Cerebellar nuclear complex (tissue), 1 donor: ENCODE measurements at places on chromosomes 7 and 10.

DNA sequence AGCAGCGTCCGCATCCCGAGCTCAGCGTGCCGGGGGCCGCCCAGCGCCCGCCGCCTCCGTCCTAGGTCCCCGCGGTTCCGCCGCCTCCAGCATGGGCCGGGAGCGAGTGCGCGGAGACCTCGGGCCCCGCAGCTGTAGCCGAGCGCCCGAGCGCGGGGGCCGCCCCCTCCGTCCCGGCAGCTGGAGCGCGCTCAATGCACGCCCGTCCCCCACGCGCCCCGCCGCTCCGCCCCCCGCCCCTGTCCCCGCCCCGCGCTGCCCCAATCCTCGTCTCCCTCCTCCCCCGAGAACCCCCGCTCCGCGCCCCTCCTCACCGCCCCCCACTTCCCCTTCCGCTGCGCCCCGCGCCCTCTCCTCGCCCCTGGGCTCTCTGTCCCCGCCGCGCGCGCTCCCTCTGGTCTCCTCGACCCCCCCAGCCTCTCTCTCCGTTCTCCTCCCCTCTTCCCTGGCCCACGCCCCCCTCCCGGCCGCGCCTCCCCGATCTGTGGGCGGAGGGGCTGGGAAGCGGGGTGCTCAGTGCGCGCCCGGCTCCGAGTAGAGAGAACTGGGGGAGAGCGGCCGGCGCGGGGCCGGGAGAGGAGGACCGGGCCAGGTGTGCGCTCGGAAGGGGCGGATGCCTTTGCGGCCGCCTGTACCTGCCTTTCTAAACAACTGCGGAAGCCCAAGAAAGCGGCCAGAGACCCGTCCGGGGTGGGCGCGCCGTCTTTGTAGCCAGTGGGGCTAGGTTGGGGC, at the start of gene VIPR2:
VIPR2 (minus strand) TSS at position 110 of the 732 bp plus-strand sequence; CDS start at position 14, 96 bp downstream.
- no peak for DNase-seq

DNA sequence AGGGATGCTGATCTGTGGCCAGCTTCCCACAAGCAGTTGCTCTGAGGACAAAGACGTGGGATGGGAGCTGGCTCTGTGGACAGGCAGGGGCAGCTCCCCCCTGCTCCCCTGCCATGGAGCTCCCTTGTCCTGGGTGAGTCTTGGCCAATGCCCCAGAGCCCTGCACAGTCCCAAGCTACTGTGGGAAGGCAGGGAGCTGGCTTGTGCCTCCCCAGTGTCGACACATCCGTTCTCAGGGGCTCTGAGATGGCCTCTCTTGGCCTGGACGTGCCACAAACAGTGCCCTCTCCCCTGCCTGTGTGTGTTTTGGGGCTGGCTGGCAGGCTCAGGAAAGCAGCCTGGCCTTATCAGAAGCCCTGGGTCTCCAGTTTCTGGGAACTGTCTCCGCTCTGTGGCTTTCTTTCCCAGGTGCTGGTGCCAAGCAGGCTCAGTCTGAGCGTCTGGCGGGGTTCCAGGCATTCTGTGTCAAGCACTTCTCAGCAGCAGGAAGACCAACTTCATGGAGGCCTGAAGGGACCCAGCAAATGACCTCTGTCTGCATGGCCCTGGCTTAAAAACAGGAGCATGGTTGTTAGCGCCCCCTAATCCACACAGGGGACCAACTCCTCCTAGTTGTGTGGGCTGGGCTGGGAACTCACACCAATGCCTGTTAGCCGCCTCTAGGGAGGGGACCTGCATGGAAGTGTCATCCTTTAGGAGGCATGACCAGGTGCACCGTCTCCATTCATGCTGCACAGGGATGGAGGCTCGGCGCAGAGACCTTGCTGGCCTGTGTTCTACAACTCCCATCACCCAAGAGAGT, 375.2 kb downstream of the RPS24 start:
- no peak for DNase-seq

DNA sequence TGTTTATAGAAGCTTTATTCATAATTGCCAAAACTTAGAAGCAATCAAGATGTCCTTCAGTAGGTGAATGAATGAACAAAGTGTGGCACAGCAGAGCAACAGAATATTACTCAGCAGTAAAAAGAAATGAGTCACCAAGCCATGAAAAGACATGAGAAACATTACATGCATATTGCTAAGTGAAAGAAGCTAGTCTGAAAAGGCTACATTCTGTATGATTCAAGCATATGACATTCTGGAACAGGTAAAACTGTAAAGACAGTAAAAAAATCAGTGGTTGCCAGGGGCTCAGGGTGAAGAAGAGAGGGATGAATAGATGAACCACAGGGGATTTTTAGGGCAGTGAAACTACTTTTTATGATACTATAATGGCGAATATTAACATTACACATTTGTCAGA, 80.9 kb upstream of the APBB1IP start:
- no peak for DNase-seq

DNA sequence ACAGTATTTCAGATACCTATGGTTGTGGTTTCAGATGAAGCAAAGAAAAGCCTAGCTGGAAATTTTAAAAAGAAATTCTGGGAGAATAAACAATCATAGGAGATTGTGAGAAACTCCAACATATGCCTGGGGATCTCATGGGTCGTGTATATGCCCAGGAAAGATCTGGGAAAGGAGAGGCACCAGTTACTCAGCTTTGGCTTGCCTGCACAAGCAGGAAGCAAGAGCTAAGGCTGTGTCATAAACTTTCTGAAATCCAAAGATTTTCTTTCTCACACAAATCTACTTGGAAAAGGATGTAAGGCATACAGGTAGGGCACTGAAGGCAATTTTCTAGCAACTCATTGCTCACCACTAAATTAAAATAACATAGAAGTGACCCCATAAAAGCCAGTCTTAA, 373.6 kb downstream of the CDC14C start:
- DNase-seq: no peak

DNA sequence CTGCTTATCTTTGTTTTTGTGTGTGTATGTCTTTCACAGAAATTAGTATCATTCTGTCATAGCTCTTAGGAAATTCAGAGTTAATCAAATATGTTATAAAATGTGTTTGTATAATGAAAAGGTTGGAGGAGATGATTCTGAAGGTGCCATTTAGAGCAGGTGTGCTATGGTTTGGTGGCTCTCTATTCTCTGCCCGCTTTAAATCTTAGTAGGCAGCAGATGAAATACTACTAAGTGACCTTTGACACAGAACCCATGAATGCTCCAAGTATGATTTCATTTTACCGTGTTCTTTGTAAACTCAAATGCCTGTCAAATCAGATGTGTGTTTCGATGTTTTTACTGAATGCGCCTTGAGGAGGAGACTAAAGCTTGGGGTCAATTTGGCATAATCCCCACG, 24.5 kb downstream of the ZEB1 start:
- DNase-seq: no peak

- no peak for DNase-seq
These were observed 66.4 kb downstream of the ASAH2B start for GRCh38 chr10:50805981-50806622.

- DNase-seq: no peak
These were observed 500.9 kb upstream of the ZMIZ1 start for GRCh38 chr10:78567680-78568455.

DNA sequence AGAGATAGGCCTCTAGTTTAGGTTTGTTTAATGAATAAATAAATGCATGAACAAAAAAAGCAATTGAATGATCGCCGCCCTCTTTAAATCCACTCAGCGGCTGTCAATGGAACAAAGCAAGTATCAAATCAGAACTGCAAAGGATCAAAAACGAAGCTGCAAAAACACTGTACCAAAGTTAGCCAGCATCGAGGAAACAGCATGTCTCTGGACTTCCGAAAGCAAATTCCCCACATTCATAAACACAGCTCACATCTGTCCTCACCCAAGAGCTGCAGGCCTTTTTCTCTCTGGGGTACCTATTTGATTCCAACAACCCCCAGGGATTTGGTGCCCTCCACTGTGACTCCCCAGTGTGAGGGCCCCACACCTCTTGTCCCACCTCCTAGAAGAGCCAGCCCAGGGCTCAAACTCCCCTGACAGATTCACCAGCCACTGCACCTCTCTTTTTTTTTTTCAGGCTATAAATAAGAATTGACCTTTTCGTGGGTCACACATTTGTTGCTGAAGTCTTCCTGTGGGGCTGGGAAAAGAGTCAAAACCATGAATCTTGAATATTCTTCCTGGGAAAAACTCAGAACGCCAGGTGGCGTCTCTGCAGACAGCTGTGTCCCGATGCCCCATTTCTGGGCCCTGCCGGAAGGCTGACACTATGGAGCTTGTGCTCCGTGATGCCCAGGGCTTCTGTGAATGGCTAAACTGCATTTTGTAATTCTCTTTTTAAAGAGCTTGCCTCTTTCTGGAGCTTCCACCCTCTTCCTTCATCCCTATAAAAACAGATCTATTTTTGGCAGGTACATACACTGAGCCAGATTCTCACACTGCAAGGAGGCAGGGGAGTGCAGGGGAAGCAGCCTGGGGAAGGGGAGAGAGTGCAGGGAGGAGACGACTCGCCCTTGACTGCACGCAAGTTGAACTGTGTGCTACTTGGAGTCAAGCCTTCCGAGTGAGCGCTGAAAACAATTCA, 51.7 kb downstream of the HSPA12A start:
- no peak for DNase-seq

DNA sequence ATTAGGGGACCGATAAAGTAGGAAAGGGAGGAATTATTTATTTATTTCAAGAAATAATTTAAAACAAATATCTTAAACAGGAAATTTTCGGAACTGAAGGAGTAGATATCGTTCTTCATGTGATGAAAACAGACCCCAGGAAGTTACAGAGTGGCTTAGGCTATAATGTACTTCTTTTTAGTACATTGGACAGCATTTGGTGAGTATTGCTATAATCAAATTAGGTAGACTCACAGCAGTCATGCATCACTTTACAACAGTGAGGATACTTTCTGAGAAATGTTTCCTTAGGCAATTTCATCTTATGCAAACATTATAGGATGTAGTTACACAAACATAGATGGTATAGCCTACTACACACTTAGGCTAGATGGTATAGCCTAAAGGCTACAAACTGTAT, 33.0 kb downstream of the FAM237B start:
- DNase-seq: no peak

DNA sequence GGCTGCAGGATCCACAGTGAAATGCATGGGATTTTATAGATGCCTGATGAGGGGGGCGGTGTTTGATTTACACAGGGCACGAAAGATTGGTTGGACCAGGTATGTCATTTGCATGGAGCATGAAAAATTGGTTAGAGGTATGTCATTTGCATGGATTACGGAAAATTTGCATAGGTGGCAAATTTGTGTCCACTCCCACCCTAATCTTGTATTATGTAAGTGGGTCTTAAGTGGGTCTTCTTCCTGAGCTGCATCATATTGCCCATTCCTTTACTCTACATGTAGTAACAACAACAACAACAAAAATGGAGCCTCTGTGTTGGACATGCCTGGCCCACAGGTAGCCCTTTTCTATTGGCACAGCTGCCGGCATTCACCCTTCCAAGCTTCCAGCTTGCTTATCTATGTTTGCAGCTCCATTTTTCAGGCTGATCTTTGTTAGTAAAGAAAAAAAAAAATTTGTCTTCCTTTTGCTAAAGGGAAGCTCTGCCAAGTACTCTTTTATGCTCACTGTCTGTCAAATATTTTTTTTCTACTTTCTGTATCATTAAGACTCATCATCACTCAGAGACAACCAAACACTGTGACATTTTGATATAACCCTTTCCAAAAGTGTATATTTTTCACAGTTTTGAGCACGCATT, 10.3 kb upstream of the ZNF273 start:
- DNase-seq: no peak

GRCh38 chr10:58894929-58895328, 281.5 kb upstream of the PHYHIPL start:
- DNase-seq: no peak

GRCh38 chr7:87159538-87159937, 7.3 kb downstream of the DMTF1 start:
- DNase-seq: no peak

GRCh38 chr10:10865303-10865702, 152.4 kb upstream of the CELF2 start:
- DNase-seq: no peak

DNA sequence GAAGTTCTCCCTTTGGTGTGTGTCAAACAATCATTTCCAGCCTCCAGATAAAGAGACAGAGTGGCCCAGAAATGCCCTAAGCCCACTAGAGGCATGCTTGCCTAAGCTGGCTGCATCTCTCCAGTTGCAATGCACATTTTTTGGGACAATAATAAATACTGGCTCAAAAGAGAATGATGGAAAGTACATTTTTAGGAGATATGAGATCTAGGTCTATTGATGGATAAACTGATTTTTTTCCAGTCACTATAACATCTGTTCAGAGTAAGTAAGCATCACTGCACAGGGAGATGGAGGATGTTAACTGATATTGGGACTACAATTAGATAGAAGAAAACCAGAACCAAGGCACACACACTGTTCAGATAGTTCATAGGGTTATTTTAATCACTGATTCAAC, 553.0 kb downstream of the GRM8 start:
- no peak for DNase-seq

DNA sequence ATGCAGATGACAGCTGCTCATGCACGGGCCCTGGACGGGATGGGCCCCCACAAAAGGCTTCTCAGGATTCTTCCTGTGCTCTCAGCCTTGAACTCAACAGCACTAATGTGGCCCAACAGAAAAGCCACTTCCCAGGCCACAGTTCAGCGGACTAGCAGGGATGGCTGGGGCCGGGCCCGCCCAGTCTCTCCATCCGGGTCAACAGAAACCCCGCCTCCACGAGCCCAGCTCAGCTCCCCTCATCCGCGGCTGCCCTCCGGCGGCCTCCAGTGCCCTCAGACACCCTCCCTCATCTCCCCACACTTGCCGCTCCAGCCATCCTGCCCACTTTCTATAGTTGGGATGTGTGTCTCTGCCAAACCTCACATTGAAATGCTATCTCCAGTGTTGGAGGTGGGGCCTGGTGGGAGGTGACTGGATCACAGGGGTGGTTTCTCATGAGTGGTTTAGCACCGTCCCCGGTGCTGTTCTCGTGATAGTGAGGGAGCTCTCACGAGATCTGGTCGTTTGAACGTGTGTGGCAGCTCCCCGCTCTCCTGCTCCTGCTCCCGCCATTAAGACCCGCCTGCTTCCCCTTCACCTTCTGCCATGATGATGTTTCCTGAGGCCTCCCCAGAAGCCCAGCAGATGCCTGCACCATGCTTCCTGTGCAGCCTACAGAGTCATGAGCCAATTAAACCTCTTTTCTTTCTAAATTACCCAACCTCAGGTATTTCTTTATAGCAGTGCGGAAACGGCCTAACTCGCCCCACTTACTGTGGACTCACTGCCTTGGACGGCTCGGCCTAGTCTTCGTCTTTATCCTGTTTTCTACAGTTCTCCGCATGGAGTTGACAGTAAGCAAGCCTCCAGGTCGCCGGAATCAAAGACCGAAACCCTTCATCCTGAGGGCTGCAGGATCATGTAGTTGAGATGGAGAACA, 169.9 kb upstream of the RNF32 start:
- DNase-seq: no peak

GRCh38 chr10:87646935-87647334, 12.7 kb upstream of the PAPSS2 start:
- DNase-seq: no peak

- DNase-seq: no peak
These were observed 2.0 kb upstream of the ITGB1 start for GRCh38 chr10:32960022-32960421.

GRCh38 chr10:22333975-22334282, 11.4 kb upstream of the SPAG6 start:
- DNase-seq: no peak

DNA sequence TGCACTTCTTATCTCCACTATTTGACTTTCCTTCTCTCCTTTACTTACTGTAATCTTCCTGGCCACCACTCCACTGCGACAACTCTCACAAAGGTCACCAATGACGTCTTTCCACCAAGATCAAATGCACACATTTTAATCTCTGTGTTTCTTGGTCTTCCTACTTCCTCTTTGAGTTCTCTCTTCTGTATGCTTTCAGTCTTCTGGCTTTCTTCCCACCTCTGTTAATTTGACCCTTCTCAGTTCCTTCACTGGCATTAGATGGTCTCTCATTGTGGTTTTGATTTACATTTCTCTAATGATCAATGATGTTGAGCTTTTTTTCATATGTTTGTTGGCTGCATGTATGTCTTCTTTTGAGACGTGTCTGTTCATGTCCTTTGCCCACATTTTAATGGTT, 31.9 kb downstream of the FAM107B start:
- DNase-seq: no peak
